ENCODE measurements at places on chromosomes 2 and 18.

GRCh38 chr2:219289195-219289536, 10.0 kb downstream of the DNAJB2 start:
- DNase-seq: no peak

DNA sequence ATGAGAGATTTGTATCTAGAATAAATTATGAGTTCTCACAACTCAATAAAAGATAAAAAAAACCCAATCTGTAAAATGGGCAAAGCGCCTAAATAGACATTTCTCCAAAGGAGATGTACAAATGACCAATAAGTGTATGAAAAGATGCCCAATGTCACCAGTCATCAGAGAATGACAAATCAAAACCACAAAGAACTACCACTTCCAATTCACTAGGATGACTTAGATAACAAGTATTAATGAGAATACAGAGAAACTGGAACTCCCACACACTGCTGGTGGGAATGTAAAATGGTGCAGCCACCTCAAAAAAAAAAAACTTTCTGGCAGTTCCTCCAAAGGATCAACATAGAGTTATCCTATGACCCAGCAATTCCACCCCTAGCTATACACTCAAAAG, 17.4 kb upstream of the COL6A3 start:
- DNase-seq: no peak

DNA sequence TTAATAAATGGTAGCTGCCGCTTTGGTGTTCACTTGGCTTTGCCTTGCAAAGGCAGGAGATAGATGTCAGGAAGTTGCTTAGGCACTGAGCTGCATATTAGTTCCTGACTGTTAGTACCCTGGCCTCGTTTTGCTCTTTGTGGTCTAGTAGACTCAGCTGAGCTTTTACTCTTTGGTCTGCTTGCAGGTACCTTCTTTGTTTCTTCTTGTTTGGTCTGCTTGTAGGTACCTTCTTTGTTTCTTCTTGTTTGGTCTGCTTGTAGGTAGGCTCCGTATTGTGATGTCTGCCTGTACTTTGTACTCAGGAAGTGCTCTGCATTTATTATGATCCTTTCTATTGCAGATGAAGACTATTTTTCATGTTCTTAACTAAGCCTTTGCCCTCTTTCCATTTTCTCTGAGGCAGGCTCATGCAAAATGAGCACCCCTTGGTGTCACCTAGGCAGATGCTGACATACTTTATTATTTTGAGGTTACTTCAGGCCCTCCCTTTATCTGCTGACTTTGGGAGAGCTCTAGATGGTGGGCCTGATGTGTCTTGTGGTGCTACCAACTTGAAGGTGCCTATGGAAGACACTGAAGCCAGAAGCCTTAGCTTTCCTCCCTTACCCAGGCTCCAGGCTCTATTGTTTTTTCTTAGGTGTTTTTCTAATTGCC, 6.0 kb downstream of the RPIA start:
- DNase-seq: no peak

- no peak for DNase-seq
Measured at GRCh38 chr2:31235504-31235902, 1.6 kb downstream of the EHD3 start.

DNA sequence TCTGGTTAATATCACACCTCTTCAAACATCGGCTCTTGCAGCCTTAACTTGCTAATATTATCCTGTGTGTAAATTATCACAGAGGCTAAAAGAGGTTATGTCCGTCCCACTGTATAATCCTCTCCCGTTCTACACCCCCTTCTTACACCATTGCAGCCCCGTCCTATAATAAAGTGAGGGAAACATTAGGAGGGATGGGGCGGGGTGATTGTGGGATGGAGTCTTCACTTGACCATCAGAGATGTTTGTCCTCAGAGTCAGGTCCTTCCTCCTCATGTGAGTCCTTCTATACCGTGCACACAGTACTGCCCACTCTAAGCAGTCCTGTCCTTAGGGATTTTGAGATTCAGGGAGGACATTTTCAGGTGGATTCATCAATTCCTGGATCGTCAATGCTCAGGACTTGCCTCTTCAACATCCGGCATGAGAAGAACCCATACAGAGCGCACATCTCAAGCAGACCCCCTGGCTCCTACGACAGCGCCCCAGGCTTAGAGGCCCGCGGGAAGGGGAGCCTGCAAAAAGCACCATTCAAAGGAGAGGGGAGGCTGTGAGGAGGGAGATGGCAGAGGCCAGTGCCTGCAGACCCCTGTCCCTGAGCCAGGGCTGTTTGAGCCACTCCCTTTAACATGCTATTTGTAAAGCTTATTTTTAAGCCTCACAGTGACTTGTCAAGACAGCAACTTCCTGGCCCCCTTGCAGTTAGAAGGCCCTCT, 42.8 kb upstream of the ASB18 start:
- DNase-seq: no peak

DNA sequence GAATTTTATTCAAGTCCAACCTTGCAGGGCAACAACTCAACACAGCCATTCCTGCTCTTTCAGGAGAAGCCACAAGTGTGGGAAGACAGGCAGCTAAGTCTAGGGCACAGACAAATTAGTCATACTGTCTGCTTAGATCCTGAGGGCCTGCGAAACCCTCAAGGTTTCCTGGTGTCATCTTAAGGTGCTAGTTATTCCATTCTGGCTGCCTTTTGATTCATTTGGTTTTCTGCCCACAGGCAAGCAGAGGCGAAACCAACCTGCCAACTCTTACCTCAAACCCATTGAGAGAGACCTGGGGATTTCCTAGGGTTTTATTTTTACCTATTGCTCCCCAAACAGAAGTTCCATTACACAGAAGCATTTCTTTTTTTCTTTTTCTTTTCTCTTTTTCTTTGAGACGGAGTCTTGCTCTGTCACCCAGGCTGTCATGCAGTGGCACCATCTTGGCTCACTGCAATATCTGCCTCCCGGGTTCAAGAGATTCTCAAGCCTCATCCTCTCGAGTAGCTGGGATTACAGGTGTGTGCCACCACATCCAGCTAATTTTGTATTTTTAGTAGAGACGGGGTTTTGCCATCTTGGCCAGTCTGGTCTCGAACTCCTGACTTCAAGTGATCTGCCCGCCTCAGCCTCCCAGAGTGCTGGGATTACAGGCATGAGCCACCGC, 23.7 kb upstream of the SCYGR1 start:
- DNase-seq: no peak

DNA sequence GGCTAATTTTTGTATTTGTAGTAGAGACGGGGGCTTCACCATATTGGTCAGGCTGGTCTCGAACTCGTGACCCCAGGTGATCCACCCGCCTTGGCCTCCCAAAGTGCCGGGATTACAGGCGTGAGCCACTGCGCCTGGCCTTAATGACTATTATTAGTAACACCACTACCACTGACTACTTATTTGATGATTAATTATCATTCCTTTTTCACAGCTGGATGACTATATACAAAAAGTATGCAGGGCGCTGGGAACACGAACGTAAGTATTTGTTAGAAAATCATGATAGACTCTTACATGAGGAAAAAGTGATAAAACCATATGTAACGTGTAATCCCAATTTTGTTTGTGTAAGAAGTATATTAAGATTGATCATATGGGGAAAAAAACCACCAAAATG, 21.6 kb downstream of the DARS1 start:
- no peak for DNase-seq

Data from HEK293T (cell line).